Activated naive CD4-positive, alpha-beta T cell treated with anti-CD3 and anti-CD28 coated beads, Interleukin-2, amount 50 U/mL, for 16 hours (primary cell): ENCODE measurements at places on chromosomes 2 and 18.

DNA sequence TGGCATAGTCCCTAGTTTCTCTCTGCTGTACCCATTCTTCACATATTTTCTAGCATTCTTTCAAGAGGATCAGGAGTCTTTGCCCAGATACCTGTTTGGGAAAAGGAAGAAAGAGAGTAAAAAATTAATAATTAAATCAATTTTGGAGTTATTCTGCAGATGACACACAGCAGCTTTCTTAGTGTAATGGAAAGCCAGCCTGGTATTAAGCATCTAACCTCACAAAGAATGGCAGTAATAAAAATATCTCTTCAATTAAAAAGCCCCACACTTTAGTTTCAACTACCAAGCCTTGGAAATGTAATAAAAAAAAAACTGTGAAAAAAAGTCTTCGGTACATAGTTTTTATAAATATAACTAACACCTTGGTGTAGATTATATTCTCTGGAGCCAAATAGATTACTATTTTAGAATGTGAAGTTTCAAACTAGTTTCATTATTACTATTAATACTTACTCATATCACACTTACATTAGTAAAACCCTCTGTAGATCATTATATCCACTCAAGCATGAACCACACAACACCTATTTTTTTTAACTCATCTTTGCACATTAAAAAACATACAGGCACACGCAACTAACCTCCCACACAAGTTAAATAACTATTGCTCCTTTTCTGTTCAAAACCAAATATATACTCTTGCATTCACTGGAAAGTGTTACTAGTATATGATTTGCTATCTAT, 90.9 kb downstream of the GPD2 start:
- DNase-seq, result no peak

DNA sequence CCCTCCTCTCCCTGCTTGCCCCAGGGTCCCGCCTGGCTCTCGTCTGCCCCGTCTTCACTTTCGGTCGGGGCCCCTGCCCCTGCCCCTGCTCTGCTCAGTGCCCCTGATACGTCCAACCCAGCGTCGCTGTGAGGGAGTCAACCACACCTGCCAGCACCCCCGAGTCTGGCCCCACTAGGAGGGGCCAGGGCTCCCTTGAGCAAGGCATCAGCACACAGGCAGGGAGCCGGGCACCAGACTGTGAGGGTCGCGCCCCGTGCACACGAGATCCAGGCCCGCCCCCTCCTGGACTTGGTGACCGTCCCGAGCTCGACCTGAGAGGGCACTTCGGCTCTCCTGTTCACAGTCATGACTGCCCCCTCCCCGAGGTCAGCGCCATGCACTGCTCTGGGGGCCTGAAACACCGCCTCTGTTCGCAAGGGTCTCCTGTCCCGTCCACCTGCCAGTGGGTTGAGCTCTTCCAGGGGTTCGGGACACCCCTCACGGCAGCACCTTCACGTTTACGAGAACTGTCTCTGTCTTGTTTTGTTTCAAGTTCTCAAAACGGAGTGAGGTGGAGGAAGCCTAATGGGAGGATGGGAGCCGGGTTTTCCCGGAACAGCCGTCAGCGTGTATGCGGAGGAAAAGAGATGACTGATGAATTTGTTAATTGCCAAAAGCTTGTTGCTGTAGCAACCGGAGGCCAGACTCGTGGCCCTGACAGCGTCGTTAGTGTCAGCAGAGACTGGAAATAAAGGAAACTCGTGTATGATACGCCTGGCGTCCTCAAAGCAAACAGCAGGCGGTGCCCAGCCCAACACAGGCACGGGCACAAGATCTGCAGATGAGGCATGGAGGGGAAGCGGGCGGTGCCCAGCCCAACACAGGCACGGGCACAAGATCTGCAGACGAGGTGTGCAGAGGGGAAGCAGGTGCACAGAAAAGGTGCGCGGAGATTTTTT, 48.2 kb upstream of the KCNG2 start:
- no peak for DNase-seq

DNA sequence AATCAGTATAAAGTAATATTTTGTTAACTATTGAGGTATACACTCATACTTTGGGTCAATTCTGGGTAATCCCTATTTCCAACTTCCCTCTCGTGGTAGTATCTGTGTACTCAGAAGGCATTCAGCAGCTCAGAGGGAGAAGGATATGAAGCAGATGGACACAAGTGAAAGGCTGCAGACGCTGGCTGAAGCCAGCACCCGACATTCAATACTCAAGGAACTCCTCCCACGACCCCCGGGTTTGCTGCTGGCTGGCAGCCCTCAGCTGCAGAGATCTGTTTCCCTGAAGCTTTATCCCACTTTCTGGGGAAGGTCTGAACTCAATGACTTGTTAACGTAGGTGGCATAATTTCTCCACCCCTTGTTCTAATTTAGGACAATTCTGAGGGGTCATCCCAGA, 847.3 kb upstream of the SOX11 start:
- DNase-seq, result no peak

DNA sequence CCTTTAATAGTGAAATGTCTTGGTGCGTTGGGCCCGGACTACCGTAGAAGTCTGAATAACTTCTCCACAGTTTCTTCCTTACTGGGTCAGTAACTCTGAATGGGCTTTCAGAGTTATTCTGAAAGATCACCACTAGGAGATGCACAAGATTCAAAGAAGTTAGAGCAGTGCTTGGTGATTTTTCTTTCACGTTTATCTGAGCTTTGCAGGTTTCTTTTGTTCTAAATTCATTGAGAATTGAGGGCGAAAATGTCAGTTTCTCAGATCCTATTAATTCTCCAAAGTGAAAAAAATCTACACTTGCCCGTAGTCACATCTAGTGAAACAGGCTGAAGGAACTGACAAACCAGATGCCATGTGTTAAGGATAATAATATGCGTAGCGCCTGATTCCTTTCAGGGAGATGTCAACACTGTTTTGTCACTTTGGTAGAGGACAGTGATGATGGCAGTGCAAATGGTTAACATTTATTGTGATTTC, 70.1 kb downstream of the QPCT start:
- DNase-seq, result no peak

GRCh38 chr2:33256162-33256755, 220.2 kb upstream of the RASGRP3 start:
- no peak for DNase-seq

GRCh38 chr2:207039225-207039624, 99.9 kb downstream of the CPO start:
- no peak for DNase-seq

DNA sequence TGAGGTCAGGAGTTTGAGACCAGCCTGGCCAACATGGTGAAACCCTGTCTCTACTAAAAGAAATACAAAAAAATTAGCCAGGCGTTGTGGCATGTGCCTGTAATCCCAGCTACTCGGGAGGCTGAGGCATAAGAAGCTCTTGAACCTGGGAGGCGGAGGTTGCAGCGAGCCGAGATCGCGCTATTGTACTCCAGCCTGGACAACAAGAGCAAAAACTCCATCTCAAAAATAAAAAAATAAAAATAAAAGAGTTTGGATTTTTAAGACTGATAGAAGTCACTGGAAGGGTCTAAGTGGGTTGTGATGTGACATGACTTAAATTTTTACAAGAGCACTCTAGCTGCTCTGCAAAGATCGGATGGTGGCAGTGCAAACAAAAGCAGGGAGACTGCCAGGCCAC, 15.9 kb downstream of the KCNK3 start:
- no peak for DNase-seq

GRCh38 chr2:64153811-64154210, 9.6 kb upstream of the PELI1 start:
- no peak for DNase-seq

GRCh38 chr2:232134939-232135338, 173.4 kb downstream of the DIS3L2 start:
- DNase-seq, result no peak

- DNase-seq, result no peak
Observed at GRCh38 chr2:3449086-3449485, 69.6 kb downstream of the TRAPPC12 start.

DNA sequence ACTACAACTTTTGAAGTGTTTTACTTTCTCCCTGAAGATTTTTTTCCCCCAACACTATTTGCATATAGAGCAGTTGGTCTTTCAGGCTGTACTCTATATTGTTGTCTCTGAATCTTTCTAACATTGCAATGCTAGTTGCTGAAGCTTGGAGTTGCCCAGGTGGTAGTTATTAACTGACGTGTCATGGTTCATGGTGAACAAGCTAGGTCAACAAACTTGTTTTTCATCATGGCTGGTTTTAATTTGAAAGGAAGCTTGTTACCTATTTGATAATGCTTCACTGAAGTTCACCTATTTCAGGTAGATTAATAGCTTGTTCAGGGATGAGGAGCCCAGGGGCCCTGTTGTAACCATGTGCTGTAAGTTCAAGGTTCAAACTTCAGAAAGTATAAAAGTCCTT, 158.8 kb upstream of the ZEB2 start:
- DNase-seq, result no peak

GRCh38 chr18:9869715-9870430, 15.9 kb upstream of the TXNDC2 start:
- DNase-seq, result no peak

- DNase-seq, result no peak
Observed at GRCh38 chr2:73947412-73948018, 20.8 kb downstream of the DGUOK start.
